ENCODE measurements at places on chromosomes 6 and 20.

DNA sequence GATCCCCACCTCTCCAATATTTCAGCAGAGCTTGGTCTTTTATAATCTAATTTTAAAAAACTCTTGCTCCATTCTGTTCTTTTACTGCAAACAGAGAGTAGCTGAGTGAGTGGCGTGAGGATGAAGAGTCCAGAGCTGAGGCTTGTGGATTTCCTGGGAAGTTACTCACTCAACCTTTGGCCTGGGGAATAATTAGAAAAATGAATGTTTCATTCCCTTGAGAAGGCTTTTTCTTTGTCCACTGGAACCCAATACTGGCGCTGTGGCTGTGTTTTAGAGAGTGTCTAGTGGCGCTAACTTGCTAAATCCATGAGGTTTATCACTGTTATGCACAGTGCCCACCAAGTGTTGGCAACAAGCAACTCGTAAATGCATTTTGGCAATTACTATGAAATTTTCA lies 251.5 kb downstream of the HIVEP2 start:
- DNase-seq: no peak

DNA sequence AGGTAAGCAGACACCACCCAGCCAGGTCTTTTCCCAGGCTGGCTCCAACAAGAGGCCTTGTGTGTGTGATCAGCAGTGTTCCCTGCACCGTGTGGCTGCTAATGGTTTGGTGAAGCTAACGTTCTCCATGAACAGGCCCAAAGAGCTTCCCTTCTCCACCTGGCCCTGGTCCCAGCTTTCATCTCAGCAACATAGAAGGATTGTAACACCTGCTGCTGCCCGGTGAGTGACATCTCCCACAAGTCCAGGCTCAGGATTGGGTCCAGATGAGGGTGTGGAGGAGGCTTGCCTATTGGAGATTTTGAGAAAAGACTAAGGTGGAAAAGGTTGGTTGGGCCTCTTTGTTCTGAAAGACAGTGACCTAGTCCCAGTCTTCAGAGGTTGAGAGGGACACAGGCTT lies 89.6 kb downstream of the TMEM242 start:
- DNase-seq: no peak

DNA sequence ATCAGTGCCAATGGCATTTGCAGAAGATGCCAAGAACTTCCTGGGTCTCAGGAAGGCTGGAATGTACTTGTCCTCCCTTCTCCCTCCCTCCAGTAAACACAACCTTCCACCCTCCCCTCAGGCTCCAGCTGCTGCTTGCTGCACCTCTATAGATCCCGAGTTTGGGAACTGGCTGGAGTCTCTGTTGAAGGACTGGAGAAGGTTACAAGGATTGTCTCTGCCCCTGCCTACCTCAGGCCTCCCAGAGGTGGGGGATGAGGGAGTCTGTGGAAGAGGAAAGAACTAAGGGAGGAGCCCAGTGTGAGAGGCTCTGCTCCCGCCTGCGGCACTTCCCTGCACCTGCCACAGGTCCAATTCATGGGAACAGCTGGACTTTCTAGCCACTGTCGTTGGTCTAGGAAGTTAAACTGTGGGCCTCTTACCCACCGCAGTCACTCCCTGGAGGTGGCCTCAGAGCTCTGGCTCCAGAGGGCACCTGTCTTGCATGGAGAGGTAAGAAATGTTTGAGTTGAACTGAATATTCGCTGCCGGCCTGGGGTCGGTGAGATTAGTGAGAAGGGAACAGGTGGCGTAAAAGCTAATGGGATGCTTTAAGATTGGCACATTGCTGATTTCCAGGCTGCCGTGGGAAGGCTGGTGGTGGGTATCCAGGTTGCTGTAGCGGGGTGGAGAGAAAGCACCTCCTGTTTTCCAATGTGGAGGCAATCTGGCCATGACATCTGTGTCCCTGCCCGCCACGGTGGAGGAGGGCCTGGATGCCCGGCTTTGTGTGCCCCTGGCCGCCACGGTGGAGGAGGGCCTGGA lies 54.3 kb downstream of the PPP1R14C start:
- no peak for DNase-seq

GRCh38 chr6:140623498-140623897 lies 1249.0 kb upstream of the CITED2 start:
- DNase-seq: no peak

GRCh38 chr6:40482532-40482931 lies 104.6 kb downstream of the LRFN2 start:
- no peak for DNase-seq

- no peak for DNase-seq
Measured at GRCh38 chr6:82957171-82957867, 108.3 kb downstream of the UBE3D start.

DNA sequence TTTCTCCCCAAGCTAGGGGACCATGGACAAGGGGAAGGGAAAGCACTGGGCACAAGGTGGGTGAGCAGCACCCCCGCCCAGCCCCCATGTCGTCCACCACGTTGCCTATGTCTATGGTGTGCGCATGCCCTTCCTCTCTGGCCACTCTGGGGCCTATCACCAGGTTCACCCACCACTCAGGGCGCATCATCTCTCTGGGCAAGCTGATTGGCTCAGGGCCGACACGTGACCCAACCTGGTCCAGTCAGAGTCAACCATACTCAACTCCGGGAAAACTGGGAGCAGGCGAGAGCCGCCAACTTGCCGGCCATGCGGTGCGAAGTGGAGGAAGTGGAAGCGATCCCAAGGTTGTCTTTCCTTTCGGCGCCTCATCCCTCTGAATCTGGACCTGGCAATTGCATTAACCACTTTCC lies 25.9 kb downstream of the ACSS1 start:
- no peak for DNase-seq

- no peak for DNase-seq
Measured at GRCh38 chr6:89148016-89148750, 2.3 kb downstream of the PM20D2 start.

GRCh38 chr6:34154668-34155447 lies 9.0 kb upstream of the GRM4 start:
- peak; percentile 44 for DNase-seq

DNA sequence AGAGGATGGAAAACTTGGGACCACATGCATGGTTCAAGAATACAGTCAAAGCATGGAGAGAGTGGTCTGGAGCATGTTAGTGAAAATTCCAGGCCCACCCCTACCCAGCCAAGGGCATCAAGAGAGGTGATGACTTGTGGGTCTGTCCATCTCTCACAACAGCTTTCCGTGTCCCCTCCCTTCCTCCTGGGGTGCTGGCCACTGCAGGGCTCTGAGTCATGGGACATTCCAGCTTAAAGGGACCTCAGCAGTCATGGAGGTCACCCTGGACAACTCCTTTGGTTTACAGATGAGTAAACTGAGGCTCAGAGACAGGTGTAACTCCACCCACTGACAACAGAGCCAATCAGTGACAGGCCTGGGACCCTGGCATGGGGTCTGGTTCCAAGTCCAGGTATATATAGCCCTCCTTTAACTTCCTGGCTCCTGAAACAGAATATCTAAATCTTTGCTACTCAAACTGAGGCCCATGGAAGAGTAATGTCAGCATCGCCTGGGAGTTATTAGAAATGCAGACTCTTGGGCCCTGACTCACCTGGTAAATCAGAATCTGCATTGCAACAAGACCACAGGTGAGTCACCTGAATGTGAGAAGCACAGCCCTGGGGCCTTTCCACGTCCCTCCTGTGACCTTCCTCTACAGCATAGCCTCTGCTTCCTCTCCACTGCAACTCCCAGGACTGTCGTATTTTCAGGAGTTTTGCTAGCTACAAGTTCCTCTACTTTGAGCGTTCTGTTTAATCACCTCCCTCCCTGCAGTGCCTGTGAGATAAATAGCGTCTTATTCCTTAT lies 170.2 kb downstream of the ZDHHC14 start:
- no peak for DNase-seq

DNA sequence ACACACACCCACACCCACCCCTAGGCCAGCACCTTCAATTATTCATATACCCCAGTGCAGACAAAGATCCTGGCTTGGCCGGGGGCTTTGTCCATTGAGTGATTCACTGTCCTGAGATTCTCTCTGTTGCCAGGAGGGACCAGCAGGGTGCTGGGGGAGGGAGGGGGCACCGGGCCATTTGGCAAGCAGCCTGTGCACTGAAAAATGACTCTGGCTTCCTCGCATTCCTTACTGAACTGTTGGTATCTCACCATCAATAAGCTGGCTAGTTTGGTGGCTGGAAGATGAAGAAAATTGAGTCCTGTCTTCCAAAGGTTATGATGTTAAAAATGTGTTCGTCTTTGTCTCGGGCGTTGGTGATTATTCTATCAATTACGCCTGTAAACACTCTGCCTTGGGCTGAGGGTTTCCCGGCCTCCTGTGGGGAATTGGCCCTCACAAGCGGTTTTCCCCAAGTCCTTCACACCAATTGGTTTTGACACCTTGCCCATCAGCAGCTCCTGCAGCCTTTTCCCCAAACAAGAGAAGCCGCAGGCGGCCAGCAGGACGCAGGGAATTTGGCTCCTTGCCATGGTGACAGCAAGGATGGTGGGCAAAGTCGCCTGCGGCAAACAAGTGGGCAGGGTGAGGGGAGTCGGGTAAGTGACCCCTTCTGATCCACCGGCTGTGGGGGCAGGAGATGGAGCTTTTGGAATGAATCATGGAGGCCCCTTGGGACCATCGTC lies 4.9 kb downstream of the VSTM2L start:
- DNase-seq: no peak

GRCh38 chr20:23059846-23060245 lies 10.4 kb upstream of the THBD start:
- no peak for DNase-seq

GRCh38 chr6:35049900-35050756 lies 91.0 kb downstream of the TCP11 start:
- DNase-seq: no peak

DNA sequence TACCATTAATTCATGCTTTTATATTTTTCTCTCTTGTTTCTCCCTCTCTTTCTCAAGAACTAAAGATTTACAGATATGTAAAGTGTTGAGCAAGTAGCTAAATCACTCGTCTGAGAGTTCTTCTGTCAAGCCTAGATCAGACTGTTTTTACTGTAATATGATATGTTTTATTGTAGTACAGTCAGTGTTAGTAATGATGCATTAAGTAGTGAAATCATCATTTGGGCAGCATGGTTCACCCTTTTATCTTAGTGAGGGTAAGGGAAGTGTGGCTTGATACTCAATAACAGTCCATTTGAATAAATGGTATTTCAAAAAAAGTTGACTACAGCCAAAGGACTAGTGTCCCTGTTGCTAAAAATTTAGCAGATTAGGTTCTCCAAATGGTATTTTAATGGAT lies 9.2 kb downstream of the CYB5R4 start:
- no peak for DNase-seq

- no peak for DNase-seq
Measured at GRCh38 chr6:89024456-89024855, 56.1 kb upstream of the PNRC1 start.

DNA sequence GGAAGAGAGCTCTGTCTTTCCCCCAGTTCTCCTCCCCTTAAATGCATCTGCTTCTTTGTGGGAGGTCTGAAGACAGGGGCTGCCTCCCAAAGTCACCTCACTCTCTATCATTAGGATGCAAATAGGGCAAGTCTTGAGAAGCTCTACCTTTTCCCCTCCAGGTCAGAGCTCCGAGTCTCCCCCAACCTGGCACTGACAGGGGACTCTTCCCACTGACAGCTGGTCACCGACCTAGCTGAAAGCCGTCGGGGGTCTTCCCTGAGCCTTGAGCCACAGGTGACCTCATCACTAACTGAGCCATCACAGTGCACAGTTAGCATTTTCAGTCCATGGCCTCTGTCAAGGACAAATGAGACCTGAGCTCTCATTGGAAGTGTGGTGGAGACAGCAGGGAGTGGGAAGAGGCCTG lies 386.7 kb downstream of the HACE1 start:
- no peak for DNase-seq

- DNase-seq: no peak
Measured at GRCh38 chr6:71130277-71130676, 158.3 kb upstream of the OGFRL1 start.

DNA sequence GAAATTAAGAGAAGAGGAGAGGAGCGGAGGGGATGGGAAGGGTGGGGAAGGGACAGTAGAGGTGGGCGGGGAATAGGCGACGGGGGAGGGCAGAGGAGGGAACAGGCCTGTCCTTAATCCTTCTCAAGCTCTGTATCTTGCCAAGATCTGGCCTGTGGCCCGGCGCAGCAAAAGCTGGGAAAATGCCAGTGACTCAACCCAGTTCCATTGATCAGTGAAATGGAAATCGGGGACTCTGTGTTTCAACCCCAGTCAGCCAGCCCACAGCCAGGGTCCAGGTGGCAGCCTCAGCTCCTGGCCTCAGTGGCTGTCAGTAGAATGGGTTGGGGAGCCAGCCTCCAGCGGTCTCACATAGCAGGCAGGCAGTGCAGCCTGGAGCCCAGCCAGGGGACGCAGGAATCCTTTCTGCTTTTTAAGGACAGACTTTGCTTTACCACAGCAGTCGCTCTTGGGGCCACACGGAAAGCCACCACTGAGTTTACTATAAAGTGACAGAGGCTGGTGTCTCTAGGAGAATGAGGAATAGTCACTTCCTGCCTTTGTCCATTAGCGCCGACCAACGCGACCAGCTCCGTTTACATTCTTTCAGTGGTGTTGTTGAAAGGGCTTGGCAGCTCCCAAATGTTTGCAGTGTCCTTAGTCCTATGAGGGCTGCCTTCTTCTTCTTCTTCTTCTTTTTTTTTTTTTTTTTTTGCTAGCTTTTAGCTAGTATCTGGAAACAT lies 128.0 kb downstream of the RIN2 start:
- no peak for DNase-seq

GRCh38 chr6:39947611-39948068 lies 13.4 kb upstream of the MOCS1 start:
- no peak for DNase-seq

- DNase-seq: no peak
Measured at GRCh38 chr20:50589548-50590347, 79.6 kb downstream of the PTPN1 start.

GRCh38 chr6:19838442-19839236 lies 1.5 kb downstream of the ID4 start:
- no peak for DNase-seq

Measured in activated T-helper 1 cell treated with anti-CD3 and anti-CD28 coated beads, Interleukin-2, amount 50 U/mL, for 16 hours (primary cell).